Activated naive CD4-positive, alpha-beta T cell (primary cell): ENCODE measurements at places on chromosomes 2 and 18.

DNA sequence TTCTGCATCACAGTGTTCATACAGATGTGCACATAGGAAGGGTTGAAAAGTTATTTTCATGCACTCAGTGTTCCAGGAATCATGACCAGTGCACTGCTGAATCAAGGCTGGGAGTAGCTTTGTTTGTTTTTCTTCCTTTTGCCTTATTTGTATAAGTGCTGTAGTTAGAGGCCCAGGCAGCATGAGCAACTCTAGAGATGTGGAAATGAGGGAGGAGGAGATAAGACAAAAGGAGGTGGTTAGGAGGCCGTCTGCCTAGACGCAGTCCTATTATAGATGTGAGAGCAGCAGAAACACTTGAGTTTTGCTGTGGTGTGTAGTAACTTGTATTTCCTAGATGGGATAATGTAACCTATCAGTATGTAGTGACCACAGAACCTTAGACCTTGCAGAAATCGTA is 264.3 kb upstream of the RASGRP3 start:
- DNase-seq, result no peak

DNA sequence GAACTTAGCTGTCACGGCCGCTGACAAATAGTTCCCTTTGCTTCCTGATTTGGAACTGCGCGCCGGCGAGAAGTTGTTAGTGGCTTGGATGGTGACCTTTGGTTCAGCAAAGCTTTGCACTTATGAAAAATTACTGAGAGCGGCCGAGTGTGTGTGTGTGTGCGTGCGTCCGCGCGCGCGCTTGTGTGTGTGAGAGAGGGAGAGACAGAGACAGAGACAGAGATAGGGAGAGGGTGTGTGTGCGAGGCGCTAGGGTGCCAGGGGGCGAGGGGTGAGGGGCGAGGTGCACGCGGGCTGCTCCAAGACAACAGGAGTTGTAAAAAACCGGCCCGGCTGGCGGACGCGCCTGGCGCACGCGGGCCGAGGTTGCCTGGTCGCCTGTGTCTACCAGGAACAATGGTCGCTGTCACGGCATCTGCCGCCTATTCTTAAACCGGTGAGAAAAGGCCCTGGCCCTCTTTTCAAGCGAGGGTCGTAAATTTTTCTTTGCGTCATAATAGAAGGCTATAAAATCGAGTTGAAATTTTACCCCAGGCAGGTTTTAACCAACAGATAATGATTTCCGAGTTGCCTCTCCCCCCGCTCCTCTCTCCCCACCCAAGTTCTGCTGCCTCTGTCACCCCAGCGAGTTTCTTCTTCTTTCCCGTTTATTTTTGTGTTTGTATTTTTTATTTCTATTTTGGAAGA is 535 bp downstream of the HOXD3 start:
- DNase-seq, result no peak

DNA sequence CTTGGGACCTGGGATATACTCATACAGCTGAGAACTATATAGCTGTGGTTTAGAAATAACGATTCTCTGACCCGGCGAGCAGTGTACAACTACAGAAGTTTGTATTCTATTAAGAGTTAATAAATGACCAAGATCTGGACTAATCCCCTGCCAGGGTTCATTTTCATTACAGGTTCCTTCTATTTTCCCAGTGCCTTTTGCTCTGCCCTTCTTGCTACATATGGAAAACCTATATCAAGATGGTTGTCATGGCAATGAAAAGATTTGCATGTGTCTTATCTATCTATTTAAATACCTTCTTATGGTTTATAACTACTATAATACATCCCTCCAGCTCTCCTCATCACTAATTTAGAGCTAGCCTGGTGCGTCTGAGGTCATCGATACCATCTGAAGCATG is 965.2 kb downstream of the BCL11A start:
- DNase-seq, result no peak

GRCh38 chr2:216555274-216555673 is 56.6 kb downstream of the RPL37A start:
- DNase-seq, result no peak

DNA sequence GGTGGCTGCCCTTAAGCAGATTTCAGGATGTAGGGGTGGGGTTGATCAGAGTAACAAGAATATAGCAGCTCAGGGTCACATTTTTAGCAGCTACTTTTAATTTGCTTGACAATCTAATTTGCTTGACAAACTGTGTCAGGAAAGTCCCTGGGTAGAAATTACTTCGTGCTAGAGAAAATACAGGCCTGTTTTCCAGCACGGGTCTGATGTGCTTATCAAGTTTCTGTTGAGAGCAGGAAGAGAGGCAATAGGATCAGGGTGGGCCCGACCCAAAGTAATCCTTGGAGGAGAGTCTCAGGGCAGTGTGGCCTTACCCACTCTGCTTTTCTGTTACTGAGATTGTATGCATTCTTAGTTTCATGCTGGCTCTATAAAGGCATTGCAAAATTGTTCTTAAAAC is 221.5 kb downstream of the TSN start:
- DNase-seq, result no peak

DNA sequence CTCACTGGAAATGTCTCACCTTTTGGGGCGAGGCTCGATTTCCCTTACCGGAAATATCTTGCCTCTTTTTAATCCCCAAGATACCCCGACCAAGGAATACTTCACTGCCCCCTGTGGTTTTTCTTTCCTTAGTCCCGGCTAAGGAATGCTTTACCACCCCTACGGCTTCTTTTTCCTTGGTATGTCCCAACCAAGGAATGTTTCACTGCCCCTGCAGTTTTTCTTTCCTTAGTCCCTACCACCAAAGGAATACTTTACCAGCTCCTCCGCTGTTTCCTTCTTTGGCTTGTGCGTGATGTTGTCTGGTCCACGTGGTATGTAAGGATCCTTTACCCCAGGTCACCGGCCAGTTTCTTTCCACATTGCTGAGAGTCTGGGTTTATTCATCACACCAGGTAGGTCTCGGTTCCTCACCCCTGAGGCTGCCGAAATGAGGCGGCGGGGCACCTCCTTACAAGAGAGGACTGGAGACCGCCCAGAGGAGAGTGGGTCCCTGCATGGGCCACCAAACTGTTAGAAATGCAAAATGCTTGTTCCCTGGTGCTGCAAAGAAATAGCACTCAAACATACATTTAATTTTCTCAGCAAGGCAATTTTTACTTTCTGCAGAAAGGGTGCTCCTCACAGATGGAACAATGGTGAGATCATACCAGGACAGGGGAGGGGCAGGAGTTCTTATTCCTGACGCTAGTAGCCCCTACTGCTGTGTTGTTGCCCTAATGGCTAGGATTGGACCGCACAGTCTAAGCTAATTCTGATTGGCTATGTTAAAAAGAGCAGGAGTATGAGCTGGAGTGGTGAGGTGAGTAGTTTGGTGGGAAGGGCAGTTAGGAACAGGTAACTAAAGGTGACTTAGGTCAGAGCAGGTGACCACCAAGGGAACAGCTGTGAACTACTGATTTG is 33.4 kb upstream of the CLASP1 start:
- no peak for DNase-seq

- no peak for DNase-seq
Observed at GRCh38 chr2:11742317-11742701, 4.1 kb upstream of the LPIN1 start.

DNA sequence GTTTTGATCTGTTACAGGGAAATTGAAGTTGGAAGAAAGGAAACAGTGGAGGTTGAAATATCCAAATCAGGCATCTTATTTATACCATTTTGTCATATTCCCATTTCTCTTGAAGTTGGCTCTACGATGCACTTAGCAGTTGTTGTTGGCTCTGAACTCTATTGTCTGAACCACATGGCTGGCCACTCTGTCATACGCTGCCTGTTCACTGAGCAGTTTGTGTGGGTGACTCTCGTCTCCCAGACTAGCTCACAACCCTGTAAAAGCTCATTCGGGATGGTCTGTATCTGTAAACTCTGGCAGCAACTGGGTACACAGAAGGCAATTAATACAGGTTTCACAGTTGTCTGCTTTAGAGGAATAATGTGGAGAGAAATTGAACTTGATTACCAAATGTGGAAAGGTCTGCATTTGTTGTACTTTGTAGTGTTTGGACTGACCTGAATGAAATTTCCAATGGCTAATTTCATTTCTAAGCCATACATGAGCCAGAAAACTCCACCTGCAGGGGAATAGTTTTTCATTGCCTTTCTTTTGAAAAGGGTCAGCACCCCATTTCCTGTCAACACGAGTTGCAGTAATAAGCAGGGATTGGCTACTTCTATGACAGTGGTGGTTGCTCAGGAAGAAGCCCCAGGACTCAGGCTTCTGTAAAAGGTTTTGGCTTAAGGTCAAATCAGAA is 378.2 kb downstream of the OSR1 start:
- no peak for DNase-seq

DNA sequence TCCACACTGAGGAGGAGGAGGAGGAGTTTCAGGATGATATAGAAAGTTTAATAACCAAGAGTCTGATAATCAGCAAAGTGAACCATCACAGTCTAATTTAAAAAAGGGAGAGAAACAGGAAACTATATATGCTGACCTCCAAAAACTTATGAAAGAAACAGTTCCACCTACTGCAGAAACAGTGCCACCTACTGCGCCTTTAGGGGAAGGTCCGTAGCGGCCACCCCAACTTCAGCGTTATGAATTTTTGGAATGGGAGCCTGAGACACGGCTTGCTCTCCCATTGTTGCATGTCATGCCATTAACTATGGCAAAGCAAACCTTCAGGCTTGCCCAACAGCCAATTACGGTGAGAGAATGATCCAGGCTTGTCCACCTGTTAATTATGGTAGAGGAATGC is 1719.2 kb upstream of the LRRTM1 start:
- no peak for DNase-seq

DNA sequence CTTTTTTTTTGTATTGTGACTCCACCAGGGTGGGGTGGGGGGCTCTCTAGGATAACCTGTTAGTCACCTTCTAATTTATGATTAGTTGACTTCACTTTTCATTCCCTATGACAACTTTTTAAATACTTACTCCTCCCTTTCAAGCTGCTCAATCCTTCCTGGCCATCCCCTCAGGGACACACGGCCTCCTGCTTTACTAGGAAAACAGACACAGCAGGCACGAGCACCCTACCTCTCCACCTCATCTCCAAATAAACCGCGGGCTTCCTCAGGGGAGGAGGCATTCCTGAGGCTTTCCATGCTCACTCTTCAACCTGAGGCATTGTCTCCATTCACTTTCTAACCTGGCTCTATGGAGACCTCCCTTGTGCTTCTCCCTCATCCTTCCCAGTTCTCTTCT is 33.0 kb downstream of the B4GALT6 start:
- no peak for DNase-seq

- no peak for DNase-seq
Observed at GRCh38 chr18:5962362-5962761, 67.0 kb upstream of the TMEM200C start.
